CD8-positive, alpha-beta T cell (primary cell): ENCODE measurements at places on chromosomes 11 and 22.

DNA sequence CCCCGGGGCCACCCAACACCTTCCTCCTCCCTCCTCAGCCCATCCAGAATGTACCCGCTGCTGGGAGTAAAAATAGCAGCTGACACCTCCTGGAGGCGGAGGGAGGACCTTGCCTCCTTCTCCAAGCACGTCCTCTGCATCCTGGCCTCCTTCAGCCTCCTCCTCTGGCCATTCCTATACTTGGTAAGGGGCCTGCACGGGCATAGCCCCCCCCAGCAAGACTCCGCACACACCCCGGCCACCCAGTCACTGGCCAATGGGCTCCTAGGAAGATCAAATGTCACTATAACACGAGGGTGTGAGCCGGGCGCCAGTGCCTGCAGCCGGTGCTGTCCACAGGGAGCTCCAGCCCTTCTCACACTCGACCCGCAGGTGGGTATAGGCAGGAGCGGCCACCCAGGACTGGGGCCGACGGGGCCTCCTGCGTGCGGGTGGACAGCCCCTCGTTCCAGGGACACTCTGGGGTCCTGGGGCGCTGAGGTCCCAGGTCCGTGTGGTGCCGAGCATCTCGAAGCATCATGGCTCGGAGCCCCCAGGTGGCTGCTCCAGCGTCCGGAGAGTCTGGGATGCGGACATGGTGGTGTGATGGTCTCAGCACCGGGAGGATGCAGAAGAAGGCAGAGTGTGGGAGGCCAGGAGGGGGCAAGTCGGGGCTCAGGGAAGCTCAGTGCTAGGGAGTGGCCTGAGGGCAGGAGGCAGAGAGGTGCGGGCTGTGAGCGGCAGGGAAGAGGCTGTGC is at the start of gene TNNT3:
TNNT3 (plus strand) TSS at position 313 of the 737 bp plus-strand sequence. CDS start 3,172 bp downstream, outside the sequence.
- no peak for DNase-seq

DNA sequence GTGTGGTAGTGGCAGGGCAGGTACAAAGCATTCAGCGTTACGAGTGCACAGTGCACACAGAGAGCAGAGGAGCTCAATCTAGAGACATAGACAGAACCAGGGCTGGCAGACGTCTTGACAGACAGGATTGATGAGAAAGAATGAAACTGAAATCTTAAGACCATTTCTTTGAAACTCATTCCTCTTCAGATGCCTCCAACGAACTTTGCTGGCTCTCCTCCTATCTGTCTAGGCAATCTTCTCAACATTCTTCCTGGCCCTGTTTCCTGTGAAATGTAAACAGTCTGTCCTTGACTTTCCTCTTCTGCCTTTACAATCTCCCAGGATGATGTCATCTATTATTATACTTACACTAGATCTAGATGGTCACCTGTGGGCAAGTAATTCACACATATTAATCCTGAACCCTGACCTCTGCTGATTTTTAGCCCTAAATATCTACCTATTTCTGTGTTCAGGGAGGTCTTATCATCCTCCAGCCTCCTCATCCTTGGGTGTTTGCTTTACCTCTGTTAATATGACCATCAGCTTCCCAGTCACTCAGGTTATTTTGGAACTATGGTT is 119.5 kb downstream of the ENTHD1 start:
- DNase-seq, result no peak

- DNase-seq, result no peak
Measured at GRCh38 chr11:92662601-92663360, 306.7 kb upstream of the MTNR1B start.

GRCh38 chr11:62151737-62152102 is 27.9 kb downstream of the INCENP start:
- DNase-seq, result no peak

GRCh38 chr11:43504316-43504950 is 145.7 kb downstream of the TTC17 start:
- no peak for DNase-seq

DNA sequence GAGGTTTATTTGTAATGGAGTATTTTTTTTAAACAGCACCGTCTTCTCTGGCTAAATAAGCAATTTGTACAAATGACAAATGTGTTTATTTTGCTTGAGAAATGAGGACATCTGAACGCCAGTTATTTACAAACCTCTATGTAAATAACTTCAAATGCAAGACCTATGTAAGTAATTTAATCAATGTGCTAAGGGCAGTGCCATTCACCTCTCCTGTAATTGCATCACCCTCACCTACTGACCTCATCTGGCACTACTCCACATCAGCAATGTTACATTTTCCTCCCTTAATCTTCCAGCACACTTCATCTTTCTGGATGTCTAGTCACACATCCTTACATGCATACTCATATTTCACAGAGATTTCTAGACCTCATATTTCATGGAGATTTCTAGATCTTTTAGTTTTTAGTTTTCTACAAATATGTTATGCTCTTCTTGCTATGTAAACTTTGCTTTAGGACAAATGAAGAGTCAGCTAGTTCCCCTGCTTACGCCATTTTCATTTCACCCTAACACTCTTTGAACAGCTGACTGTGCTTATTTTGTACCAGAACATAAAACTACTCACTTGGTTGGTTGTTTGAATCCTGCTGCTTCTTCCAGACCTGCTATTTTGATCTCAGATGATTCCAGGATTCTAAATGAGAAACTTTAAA is 238.6 kb downstream of the GRM5 start:
- no peak for DNase-seq

- no peak for DNase-seq
Measured at GRCh38 chr22:22164541-22165272, 79.9 kb upstream of the VPREB1 start.

- DNase-seq, result no peak
Measured at GRCh38 chr11:45410391-45411227, 124.5 kb upstream of the SYT13 start.

- DNase-seq, result no peak
Measured at GRCh38 chr22:35183917-35184316, 73.4 kb upstream of the HMGXB4 start.

DNA sequence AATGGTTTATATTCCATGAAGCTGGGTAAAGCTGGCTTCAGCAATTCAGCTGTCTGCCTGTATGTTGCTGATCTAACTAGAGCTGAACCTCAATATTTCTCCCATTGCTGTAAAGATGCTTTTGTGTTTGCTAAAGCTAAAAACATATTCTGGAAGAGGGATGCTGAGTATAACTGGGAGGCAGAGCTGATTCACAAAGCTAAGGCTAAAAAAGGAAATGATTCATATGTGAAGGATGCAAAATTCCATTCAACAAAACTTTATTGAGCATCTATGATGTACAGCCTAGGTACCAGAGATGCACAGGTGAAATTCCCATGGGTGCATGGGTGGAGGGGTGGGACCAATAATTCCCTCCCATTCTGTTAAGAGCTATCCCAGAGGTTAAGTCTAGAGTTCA is 193.9 kb downstream of the KIF18A start:
- DNase-seq, result no peak

DNA sequence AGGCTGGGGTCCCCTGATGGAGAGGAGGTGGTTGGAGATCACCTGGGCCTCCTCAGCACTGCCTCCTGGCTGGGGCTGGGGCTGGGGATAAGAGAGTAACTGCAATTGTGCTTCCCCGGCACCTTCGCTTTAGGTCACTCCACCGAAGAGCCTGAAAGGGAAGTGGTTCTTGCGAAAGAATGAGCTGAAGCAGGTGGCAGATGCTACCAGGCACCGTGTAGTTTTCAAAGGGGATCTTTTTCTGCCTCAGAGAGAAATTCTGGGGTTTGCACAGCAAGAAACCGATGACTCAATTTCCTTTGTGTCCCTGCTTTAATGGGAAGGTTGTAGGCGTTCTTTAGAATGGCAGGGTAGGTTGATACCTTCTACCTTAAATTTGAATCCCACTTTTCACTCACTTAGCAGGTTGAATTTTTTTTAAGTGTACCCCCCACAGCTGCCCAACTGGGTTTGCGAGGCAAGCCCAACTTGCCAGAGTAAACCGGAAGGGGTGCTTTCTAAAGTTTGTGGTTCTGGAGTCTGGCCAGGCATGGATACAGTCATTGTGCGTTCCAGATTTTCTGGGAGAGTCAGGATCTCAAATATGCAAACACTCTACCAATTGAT is 5.3 kb downstream of the CD44 start:
- peak; percentile 77 for DNase-seq

GRCh38 chr11:123434262-123434661 is 4.2 kb downstream of the GRAMD1B start:
- no peak for DNase-seq

DNA sequence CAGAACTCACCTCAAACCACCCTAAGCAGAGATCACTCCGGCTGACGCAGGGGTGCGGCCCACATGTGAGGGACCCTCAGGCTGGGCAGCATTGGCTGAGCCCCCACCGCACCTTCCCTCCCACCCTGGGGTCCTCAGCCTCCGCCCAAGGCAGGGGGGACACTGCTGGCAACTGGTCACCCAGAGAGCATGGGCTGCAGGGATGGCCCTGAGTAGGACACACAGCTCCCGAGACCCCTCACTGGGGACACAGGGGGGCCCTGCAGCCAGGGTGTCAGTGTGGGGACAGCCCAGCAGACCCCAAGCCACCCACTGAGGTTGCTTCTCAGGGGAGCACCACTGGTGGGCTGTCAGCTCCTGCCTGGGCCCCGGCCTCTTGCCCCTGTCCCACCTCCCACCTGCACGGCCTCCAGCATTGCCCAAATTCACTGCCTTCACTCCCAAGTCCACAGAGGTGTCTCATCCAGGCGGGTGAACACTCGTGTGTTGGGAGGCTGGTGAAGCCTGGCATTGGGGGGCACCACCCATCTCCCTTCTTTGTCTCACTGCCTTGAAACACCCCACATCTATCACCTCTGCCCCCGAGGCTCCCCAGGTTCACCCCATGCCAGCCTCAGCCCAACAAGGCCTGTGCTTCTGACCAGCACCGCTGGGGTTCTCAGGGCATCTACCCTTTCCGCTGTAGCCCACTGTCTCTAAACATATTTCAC is 4.7 kb downstream of the C11orf21 start:
- no peak for DNase-seq

DNA sequence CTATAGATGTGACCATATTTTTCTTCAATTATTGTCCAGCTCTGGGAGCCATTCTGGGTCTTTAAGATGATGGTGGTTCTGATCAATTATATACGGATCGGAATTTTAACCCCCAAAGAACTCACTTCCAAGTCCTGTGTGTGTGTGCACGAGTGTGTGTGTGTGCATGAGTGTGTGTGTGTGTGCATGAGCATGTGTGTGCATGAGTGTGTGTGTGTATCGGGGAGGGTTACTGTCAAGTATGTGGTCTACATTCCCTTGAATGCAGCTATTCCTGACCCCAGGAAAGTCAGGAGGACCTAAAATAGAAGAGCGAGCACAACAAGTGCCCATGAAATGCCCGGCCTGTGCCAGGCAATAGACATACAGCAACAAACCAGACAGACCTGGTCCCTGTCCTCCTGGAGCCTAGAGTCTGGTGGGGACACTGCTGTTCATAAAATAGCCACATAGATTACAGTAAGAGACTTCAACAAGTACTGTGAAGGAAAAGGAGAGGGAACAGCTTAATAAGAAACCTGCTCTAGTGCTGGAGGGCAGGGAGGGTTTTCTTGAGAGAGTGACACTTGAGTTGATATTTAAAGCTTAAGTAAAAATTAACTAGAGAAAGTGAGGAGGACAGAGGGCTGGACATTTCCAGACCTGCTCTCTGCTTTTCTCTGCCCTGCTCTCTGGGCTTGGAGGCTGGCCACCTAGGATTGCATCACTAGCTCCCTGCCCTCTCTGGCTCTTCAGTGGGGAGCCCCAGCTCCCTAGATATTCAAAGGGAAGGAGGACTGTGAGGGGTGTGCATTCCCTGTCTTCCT is 66.1 kb upstream of the SPON1 start:
- no peak for DNase-seq

DNA sequence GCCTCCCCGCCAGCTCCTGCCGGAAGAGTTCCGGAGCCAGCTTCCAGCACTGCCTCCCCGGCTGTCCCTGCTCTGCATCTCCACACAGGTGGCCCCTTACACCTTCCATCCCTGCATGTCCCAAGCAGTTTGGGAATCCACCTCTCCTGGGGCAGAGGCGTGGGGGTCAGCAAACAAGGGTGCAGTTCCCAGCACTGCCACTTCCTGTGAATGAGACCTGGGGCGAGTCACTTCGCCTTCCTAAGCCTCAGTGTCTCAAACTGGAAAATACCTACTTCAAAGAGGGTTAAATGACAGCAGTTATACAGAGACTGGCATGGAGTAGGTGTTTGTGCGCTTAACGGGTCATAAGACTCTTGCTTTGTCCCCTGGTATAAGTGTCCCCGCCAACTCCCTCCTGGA is 5.2 kb downstream of the CYTH4 start:
- DNase-seq, result no peak

DNA sequence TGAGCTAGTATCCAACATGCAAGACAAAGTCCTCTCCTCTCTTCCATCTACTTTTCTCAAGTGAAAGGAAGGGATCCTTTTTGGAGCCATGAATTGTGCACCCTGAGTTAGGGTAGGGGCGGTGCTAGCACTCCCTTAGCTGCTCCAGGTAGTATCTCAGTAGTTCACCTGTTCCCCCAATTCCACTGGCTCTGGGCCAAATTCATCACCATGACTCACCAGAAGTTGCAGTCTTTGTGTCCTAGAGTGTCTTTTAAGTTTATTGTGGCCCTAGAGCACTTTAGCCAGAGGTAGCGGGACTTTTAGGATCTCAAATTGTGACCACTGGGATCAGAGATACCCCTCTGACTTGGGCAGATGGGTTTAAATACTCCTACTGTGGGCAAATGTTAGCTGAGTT is 398.6 kb upstream of the ANO5 start:
- DNase-seq, result no peak

- DNase-seq, result no peak
Measured at GRCh38 chr11:62678433-62678769, 472 bp downstream of the UBXN1 start.
